ENCODE measurements at places on chromosomes 12 and 14.

- peak; percentile 56 for DNase-seq
These were observed 8.3 kb downstream of the ABHD4 start for GRCh38 chr14:22606380-22606779.

GRCh38 chr12:3595721-3596120 lies 104.7 kb downstream of the PRMT8 start:
- DNase-seq: no peak

DNA sequence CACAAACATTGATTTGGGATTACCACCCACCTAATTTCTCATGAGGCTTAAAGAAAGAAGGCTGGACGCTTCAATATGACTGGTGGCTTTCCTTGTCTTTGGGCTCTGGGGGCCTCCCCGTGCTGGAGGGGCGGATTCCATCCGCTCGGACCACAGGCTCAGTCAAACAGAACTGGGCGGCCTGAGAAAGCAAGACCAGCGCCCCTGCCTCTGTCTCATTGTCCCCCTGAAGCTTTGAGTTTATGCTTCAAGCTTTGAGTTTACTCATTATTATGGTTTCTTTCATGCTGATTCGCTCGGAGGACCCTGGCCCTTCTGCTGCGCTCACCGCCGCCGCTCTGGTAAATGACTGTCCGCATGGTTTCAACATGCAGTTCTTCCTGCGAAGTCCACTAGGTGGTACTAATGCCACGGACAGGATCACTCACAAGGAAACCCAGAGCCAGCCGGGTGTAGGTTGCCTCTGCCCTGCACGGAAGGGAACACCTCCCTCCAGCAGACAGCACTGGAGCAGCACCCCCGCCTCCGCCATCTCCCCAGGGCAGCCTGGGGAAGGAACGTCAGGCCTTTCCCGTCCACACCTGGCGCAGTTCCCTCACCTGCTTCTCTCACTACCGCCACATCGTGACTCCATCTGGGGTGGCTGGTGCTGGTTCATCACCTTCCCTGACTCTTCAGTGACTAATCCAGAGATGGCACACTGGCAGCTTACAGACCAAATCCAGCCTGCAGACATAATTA lies 13.2 kb upstream of the TIGAR start:
- peak; percentile 98 for DNase-seq

DNA sequence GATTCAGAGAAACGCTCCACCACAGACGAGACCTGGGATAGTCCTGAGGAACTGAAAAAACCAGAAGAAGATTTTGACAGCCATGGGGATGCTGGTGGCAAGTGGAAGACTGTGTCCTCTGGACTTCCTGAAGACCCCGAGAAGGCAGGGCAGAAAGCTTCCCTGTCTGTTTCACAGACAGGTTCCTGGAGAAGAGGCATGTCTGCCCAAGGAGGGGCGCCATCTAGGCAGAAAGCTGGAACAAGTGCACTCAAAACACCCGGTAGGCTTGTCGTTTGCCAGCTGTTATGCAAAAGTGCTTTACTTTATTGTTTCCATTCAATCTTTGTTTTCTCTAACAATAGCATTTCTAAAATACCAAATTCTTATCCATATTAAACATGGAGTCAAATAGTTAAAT lies 287.3 kb downstream of the NAV3 start:
- no peak for DNase-seq

GRCh38 chr12:12927211-12928079 lies 24.5 kb downstream of the GPRC5D start:
- DNase-seq: peak; percentile 83

DNA sequence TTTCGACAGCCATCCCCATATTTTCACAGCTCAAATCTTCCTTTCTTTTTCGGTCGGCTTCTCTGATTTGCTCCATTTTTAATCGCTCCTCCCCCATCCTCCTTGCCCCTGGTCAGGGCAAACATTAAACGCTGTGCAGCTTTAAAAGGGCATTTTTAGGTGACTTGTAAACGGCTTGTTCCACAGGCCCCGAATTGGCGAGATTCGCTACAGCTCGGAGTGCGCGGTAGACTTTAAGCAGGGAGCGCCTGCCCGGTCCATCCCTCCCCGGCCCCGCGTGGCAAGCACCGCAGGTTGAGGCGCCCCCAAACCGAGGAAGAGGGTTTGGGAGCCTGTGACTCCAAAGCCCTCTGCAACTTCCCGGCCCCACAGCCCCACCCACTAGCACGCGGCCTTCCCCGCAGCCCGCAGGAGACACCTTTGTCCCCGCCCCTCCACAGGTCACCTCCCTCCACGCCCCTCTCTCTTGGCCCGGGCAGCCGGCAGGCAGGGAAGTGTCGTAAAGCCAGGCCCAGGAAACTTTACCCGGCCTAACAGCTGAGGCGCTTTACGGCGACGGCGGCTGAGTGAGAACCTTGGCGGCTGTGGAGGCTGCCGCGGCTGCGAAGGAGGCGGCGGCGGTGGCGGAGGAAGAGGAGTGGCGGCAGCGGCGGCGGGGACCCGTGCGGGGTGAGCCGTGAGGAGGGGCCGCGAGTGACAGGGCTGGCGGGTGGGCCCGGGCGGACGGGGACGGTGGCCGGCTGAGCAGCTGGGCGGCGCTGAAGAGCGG lies at the start of gene NAA30:
NAA30 (plus strand) TSS at position 550 of the 769 bp plus-strand sequence. CDS start 372 bp downstream, outside the sequence.
- peak; percentile 97 for DNase-seq

GRCh38 chr12:13173012-13173932 lies 23.3 kb upstream of the EMP1 start:
- peak; percentile 98 for DNase-seq

- peak; percentile 99 for DNase-seq
These were observed 76.6 kb downstream of the SSPN start for GRCh38 chr12:26271889-26272492.

- no peak for DNase-seq
These were observed 191.4 kb downstream of the CACNA1C start for GRCh38 chr12:2244013-2244861.

GRCh38 chr14:50947446-50947845 lies 3.2 kb upstream of the PYGL start:
- DNase-seq: peak; percentile 24

- peak; percentile 88 for DNase-seq
These were observed 794 bp downstream of the HOXC13 start for GRCh38 chr12:53939141-53940108.

DNA sequence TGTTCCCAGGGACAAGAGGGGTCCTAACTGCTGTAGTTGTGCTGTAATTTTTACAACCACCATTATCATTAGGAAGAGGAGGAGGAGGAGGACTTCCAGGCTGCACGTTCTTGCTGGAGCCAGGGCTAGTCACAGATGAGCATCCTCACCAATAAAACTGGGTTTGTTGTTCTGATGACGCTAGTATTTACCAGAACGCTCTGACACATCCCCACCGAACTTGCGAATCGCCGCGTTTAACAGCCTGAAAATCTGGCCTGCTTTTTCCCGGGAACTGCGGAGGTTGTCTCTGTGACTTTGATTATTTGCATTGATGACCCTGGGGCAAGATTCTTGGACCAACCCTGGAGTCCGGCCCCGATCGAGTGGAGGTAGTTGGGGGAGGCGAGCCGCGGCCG lies 10.2 kb downstream of the TBX5 start:
- peak; percentile 2 for DNase-seq

Data from epithelial cell of esophagus (primary cell).